GM23338 (cell line): ENCODE measurements at places on chromosomes 11 and 22. TPM values are rescaled to one million over a fixed set of nuclear protein-coding genes. Genes with fewer than 3 reads are reported as not detected.
A peak's percentile ranks its signal among the peaks of the same experiment; 100 is the strongest.

CLCF1 gene
- 0.19 TPM in 1 of 2 replicates, not detected in the other for total RNA-seq

DNA sequence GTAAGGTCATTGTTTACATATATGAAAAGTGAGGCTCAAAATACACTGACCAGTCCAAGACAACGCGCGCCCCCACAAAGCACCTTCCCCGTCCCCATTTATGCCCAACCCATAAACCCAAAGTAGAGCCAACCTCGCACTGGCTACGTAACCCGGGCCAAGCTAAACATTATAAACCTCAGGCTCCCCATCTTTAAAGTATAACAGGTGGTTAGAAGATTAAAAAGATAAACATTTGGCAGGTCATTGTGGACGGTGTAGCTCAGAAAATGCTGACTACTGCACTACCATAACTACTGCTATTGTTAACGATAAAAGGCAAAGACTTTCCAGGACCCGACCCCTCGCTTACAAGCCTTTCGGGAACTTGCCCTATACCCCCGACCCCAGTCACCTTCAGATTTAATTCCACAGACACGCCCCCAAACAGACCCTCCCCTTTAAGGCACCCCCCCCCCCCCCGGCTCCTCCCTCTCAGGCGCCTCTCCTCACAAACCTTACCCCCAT is 470 bp downstream of the NUMA1 start:
- peak; percentile 10 for DNase-seq
- peak overlapping the region; percentile 80 for H3K4me3 ChIP-seq
- H3K27me3 ChIP-seq, result no peaks in the 10 kb centered on the region
- no peaks in the 10 kb centered on the region for H3K36me3 ChIP-seq

DNA sequence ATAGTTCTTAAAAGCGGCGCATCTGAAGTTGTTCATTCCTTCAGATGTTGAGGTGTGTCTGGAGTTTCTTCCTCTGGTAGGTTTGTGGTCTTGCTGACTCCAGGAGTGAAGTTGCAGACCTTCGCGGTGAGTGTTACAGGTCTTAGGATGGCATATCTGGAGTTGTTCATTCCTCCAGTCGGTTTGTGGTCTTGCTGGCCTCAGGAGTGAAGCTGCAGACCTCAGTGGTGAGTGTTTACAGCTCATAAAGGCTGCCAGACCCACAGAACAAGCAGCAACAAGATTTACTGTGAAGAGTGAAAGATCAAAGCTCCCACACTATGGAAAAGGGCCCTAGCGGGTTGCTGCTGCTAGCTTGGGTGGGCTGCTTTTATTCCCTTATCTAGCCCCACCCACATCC is 201.7 kb upstream of the PDGFD start:
- no peaks in the 10 kb centered on the region for H3K36me3 ChIP-seq
- no peaks in the 10 kb centered on the region for H3K27me3 ChIP-seq
- H3K4me1 ChIP-seq, result 0 out of 2 replicates have a peak, but pooled peaks cover 9% of the 10 kb centered on the region
- H3K27ac ChIP-seq, result no peak overlapping the region
- H3K4me3 ChIP-seq, result no peak overlapping the region

DNA sequence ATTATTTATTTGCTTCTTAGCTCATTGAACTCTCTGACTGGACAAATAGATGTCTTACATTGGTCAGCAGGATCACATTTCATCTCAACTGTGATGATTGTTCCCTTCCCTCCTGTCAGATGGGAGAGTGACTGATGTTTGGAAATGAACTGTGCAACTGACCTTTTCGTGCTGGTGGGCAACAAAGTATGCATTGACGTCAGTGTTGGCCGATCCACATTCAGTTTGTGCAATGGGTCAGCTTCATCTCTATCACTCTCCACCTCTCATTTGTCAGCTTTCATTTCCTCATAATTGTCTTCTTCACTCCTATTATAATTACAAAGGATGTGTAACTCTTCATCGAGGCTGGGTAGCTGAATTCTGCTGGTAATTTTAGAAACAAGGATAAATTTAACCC is 71.3 kb downstream of the PPP2R1B start:
- no peak overlapping the region for H3K27ac ChIP-seq
- H3K4me3 ChIP-seq, result no peak overlapping the region
- H3K4me1 ChIP-seq, result peaks cover 6% of the 10 kb centered on the region; the same call in 1 of the 2 replicates
- no peaks in the 10 kb centered on the region for H3K36me3 ChIP-seq
- H3K27me3 ChIP-seq, result no peaks in the 10 kb centered on the region

DNA sequence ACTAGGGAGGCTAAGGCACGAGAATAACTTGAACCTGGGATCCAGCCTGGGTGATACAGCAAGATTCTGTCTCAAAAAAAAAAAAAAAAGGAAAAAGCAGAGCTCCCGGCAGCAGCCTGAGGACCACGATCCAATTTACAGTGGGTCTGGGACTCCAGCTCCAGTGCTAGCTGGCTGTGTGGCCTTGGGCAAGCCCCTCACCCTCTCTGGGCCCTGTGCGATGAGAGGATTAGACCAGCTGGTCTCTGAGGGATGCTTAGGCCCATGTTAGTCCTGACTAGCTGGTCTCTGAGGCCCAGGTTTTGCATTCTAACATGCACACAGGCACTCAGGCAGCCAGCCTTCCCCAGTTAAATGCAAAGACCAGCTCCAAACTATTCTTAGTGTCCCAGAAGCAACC is 13.7 kb downstream of the CARD10 start:
- H3K4me1 ChIP-seq, result peaks cover 9% of the 10 kb centered on the region; the same call in 1 of the 2 replicates
- no peaks in the 10 kb centered on the region for H3K36me3 ChIP-seq
- no peak overlapping the region for H3K27ac ChIP-seq

GRCh38 chr11:3952715-3953114 is 97.3 kb downstream of the STIM1 start:
- no peak overlapping the region for H3K27ac ChIP-seq
- no peaks in the 10 kb centered on the region for H3K36me3 ChIP-seq
- no peak for DNase-seq
- H3K4me1 ChIP-seq, result no peaks in the 10 kb centered on the region
- H3K27me3 ChIP-seq, result no peaks in the 10 kb centered on the region
